ENCODE measurements at places on chromosomes 3 and 15. TPM values are rescaled to one million over a fixed set of nuclear protein-coding genes. Genes with fewer than 3 reads are reported as not detected.

GRCh38 chr3:170867143-170867937 is 2.7 kb downstream of the RPL22L1 start:
- DNase-seq, result no peak

DNA sequence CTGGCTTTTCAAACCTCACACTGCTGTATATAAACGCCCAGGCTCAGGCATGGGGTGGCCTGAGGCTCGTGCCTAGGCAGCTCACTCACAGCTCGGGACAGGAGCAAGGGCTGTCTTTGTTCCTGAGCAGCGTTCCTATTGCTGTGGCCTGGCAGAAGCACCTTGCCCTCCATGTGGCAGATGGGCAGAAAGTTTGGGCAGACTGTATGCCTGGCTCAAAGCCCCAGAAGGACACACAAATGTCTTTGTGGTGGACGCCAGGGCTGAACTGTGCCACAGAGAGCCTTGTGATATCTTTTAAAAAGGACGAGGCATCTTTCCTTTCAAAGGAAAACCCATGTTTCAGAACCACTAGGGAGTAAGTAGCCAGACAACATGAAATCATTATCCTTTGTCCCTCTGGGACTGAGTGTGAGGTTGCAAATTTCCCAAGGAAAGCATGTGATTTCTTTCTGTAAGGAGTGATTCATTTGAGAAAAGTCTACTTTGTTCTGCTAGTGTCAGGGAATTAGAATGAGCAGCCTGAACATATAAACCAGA is 29.3 kb upstream of the UBE2E1 start:
- DNase-seq, result no peak

GRCh38 chr3:72627271-72627670 is 221.0 kb downstream of the SHQ1 start:
- DNase-seq, result no peak

- no peak for DNase-seq
Observed at GRCh38 chr3:136055491-136055890, 90.0 kb downstream of the PPP2R3A start.

DNA sequence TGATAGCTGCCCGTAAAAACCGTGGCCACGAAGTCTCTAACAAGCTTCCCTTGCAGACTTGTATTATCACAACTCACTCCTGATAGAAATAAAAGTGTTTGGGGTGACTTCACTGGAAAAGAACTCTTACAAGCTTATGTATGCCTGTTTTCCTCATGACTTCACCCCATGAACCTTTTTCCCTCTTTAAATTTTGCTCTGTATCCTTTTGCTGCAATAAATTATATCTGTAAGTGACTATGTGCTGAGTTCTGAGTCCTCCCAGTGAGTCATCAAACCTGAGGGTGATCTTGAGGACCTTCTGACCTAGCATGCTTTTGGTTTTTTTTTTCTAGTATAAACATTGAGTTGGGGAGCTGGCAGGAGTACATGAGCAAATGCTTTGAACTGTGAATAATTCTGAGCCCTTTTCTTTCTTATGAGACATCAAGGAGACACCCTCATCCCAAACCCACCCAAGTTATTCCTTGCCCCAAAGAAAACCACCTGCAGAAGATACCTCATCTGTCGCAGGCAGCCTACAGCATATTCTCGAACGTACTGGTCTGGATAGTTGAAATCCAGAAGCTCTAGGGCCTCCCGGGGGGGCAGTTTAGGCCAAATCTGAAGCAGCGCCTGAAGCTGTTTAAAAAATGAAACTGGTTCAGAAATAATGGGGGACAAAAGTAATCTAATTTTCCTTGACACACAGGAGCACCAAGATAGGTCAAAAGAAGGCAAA is 85.9 kb downstream of the FAIM start:
- no peak for DNase-seq

- DNase-seq, result no peak
Observed at GRCh38 chr15:95468820-95469219, 861.7 kb upstream of the NR2F2 start.

DNA sequence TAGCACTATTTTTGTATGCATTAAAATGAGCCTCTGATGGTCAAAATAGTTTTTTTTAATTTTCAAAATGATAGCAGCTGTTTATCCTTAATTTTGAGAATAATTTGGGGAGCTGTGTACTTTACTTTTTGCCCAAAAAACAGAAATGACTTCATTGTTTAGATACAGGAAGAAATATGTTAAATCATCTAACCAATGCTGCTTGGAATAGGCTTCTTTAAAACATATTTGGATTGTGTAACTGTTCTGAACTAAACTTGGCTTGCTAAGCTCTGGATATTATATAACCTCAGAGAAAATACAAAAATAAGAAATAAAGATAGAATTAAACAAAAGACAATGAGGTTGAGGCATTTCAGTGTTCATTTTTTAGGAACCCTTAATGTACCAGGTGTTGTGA is 119.3 kb downstream of the SERPINI1 start:
- DNase-seq, result no peak

Gene FBXO45
- 7.1 TPM for total RNA-seq

Gene TMEM212
- total RNA-seq, result not detected

Gene PSTPIP1
- 146 TPM for total RNA-seq

All from naive thymus-derived CD4-positive, alpha-beta T cell (primary cell).